Stimulated activated naive CD8-positive, alpha-beta T cell treated with anti-CD3 and anti-CD28 coated beads, Interleukin-15, Interleukin-2, amounts not matched to agents 100 U/mL and 50 U/mL, for 24 hours (primary cell): ENCODE measurements at places on chromosomes 3 and 15.
A peak's percentile ranks its signal among the peaks of the same experiment; 100 is the strongest.

- no peak for DNase-seq
These were observed 5.2 kb upstream of the CPLX3 start for GRCh38 chr15:74821091-74821789.

- no peak for DNase-seq
These were observed 97.6 kb upstream of the PSMD6 start for GRCh38 chr3:64120876-64121275.

GRCh38 chr15:93126599-93126998, 37.6 kb upstream of the RGMA start:
- DNase-seq, result no peak

DNA sequence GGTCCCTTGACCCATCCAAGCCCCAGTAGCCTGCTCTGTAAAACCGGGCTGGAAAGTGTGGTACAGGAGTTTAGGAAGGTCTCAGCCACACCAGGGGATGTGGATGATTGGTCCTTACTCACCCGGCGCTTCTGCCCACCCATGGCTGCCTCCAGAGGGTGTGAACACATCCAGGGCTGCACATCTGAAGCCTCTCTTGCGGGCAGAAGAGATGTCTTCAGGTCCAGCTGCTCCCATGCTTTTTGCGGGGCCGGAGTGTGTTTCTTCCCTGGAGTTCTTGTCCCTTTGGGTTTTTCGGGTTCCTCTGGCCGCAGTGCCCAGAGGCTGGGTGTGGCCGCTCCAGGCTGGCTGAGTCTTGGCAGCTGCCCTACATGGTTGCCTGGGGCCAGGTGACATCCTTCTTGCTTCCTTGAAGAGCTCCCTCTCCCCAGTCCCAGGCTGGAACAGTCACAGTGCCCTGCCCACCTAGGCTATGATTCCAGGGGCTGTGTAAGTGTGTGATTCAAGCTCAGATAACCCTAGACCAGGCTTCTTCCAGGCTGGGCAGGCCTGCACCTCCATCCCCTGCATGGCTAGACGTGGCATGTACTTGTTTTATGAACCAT, 33.9 kb downstream of the HDAC11 start:
- no peak for DNase-seq

DNA sequence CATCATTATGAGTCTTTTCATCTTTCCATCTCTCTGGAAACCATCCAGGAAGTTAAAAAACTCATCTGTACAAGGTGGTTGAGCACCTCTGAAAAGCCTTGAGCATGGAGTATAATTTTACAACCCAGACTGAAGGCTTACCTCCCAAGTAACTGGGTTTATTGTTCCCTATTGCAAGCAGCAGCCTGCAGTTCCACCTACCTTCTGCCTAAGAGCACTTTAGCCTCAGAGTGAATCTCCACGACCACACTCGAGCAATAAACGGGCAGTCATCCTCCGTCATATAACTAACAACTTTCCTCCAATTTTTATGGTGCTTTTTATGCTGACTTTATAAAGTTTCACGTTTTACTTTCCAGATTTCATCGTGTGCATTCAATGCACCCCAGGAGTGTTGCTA, 32.8 kb downstream of the OSBPL10 start:
- no peak for DNase-seq

GRCh38 chr15:83057002-83057401, 10.1 kb downstream of the BTBD1 start:
- DNase-seq, result no peak

- DNase-seq, result no peak
These were observed 81.2 kb upstream of the GOLGA8J start for GRCh38 chr15:30001602-30002001.

GRCh38 chr15:92846741-92847140, 53.4 kb upstream of the CHD2 start:
- no peak for DNase-seq

- DNase-seq, result no peak
These were observed 779.5 kb downstream of the ROBO1 start for GRCh38 chr3:78988324-78988723.

- no peak for DNase-seq
These were observed 662.0 kb downstream of the SQOR start for GRCh38 chr15:46296797-46297196.

DNA sequence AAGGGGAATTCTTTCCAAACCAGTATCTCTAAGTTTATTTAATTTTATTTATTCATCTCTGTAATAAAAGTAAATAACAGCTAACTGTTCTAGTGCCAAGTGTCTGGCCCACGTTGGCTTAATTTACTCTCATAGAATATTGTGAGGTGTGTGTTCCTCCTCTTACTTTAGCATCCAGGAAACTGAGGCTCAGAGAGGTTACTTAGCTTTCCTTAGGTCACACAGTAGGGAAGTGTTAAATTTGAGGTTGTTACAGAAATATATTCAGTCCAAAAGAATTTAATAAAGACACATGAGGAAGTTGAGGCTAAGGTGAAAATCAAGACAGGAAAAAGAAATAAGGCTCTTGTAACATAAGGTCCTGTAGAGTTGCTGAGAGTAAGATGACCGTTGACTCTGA, 84.4 kb upstream of the MRPS22 start:
- DNase-seq, result no peak

GRCh38 chr15:85073556-85074194, 92.0 kb downstream of the PDE8A start:
- DNase-seq, result peak; percentile 12

DNA sequence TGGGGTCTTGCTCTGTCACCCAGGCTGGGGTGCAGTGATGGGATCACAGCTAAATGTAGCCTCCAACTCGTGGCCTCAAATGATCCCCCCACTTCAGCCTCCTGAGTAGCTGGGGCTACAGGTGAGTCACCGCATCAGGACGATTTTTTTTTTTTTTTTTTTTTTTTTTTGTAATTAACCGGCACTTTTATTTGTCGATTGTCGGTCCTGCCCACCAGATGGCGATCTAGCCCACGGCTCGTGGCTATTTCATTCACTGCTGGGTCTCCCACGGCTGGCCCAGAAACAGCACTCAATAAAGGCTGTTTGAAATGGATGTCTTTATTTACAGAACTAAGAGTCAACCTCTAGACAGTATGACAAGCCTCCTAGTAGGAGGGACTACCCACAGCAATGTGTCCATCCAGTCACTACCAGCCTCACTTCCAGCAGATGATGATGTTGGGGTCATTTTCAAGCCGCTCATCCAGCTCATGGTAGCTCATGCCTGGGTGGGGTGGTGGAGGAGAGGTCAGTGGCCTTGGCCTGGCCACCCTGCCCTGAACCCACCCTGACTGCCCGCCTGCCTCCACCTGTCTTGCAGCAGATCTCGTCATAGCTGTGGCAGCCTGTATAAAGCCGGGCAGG, 1.8 kb upstream of the ZMYND10 start:
- DNase-seq, result peak; percentile 76

GRCh38 chr3:10188804-10189556, 24.3 kb downstream of the IRAK2 start:
- no peak for DNase-seq

- peak; percentile 84 for DNase-seq
These were observed at the start of gene LPP for GRCh38 chr3:188154014-188154808. Gene LPP (plus strand): TSS chr3:188154157. CDS start chr3:188406121, 251,964 bp downstream.

DNA sequence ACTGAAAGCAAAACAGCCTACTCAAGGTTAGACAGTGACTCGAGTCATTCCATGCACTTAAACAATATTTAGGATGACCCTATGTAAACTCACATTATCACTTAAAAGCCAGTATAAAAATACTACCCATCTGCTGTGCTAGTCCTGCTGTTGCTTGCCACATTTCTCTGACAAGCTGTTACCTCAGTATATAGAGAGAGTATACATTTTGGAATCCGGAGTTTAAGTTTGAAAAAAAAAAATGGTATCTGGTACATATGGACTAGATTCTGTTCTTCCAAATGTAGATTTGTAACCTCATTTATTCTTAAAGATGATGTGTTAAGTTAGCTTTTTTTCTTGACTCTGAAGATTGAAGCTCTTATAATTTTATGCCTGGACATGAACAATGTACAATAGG, 503.8 kb upstream of the TPRG1 start:
- DNase-seq, result no peak

DNA sequence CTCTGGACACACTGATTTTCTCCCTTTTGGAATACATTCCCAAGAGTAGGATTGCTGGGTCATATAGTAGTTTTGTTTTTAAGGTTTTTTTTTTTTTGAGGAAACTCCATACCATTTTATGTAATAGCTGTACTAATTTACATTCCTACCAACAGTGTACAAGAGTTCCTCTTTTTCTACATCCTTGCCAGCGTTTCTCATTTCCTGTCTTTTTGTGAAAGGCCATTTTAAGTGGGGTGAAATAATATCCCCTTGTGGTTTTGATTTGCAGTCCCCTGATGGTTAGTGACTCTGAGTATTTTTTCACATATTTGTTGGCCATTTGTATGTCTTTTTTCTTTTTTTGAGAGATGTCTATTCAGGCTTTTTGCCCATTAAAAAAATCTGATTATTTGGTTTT, 1205.5 kb downstream of the ROBO1 start:
- no peak for DNase-seq

DNA sequence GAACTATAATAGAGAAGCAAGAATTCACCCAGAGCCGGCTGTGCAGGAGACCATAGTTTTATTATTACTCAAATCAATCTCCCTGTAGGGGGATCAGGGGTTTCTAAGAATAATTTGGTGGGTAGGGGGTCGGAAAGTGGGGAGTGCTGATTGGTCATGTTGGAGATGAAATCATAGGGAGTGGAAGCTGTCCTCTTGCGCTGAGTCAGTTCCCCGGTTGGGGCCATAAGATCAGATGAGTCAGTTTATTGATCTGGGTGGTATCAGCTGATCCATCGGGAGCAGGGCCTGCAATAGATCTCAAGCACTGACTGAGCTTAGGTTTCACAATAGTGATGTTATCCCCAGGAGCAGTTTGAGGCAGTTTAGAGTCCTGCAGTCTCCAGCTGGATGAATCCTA, 97.0 kb upstream of the SNRPN start:
- DNase-seq, result no peak

DNA sequence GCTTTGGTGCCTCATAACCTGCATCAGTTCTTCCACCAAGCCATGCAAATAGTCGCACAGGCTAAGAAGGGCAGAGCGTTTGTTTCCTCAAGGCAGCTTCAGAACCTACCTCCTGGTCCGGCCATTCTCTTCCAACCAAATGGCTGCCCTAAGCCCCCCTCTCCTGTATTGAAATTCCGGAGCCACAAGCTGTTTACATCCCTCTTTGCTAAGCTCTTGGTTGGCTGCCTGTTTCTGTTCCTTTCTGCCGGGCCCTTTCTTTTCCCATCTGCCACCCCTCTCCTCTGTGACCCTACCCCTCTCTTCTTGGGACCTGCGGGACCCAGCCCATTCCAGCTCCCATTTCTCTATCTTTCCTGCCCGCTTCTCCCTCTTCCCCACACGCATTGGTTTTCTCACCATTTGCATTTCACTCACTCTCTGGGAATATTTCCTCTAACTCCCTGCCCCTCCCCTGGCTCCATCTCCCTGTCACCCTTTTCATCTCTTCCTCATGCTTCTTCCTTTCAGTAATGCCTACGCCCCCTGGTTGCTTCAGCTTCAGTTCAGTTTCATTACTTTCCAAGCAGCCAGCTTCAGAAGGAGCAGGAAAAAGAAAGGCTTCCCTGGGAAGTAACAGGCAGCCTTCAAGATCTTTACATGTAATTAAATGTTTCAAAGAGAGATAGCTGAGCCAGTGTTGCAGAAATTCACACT, 113.5 kb downstream of the RAB11A start:
- no peak for DNase-seq

GRCh38 chr3:106703524-106703923, 673.7 kb upstream of the CCDC54 start:
- no peak for DNase-seq

GRCh38 chr3:53544357-53544756, 49.9 kb downstream of the CACNA1D start:
- DNase-seq, result no peak

GRCh38 chr3:189338366-189338765, 166.6 kb downstream of the TPRG1 start:
- DNase-seq, result no peak

- DNase-seq, result no peak
These were observed 9.7 kb upstream of the EIF3J start for GRCh38 chr15:44527241-44527640.

DNA sequence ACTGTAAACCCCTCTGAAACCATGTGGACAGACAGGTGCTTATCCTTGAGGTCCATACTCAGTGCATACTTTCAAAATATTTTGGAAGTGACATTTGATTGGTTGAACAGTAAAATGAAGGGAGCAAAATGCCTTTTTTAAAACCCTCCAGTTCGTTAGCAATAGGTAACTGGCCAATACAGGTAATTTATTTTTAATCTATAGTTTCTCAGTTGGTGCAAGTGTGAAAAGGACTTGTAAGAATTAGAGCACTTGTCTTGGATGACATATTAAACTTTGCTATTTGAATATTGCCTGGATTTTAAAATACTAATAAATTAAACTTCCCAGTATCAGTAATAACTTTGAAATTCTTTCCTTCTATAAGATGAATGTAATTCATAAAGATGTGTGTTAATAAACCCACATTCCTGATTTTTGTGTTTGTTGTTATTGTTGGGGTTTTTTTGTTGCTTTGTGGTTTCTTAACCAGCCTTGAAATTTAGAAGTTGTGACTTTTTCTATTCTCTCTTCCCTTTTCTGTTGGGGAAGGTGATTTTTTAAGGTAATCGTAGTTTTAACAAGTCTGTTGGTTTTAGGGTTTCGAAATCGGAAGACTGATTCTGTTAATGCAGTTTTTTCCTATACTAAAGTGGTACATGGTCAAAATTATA, 90.0 kb downstream of the STT3B start:
- DNase-seq, result no peak

DNA sequence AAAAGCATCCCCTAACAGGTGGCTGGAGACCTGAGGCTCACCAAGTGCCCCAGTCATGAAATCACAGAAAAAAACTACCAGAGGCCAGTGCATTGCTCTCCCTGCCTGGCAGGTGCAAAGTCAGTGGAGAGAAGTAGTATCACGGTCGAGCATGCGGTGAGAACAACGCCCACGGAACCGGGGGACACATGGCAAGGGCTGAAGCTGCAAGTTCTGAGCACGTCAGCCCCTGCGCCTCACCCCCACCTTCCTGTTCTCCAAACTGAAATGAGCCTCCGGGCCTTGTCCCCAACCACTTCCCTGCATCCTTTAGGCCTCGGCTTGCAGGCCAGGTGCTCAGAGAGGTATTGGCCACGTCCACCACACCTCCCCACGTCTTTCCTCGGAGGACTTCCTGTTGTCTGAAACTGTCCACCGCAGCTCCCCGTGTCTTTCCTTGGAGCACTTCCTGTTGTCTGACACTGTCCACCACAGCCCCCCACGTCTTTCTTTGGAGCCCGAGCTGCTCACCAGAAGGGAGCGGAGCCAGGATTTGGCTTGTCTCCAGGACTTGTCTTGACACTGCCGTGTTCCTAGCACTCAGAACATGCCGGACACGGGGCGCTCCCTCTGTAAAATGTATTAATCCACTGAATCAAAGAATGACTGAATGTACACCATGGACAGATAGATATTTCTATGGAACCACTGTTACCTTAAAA, 43.9 kb downstream of the NSMCE3 start:
- no peak for DNase-seq

GRCh38 chr3:120245386-120245785, 39.6 kb downstream of the GPR156 start:
- no peak for DNase-seq

- no peak for DNase-seq
These were observed 115.2 kb downstream of the ANO10 start for GRCh38 chr3:43506644-43507043.
